ENCODE measurements at places on chromosomes 3 and 15.

GRCh38 chr15:74768099-74768770 is 13.6 kb upstream of the CSK start:
- DNase-seq: no peak

GRCh38 chr3:135192929-135193328 is 397.9 kb downstream of the EPHB1 start:
- no peak for DNase-seq

GRCh38 chr15:97013491-97013890 is 683.0 kb downstream of the NR2F2 start:
- no peak for DNase-seq

DNA sequence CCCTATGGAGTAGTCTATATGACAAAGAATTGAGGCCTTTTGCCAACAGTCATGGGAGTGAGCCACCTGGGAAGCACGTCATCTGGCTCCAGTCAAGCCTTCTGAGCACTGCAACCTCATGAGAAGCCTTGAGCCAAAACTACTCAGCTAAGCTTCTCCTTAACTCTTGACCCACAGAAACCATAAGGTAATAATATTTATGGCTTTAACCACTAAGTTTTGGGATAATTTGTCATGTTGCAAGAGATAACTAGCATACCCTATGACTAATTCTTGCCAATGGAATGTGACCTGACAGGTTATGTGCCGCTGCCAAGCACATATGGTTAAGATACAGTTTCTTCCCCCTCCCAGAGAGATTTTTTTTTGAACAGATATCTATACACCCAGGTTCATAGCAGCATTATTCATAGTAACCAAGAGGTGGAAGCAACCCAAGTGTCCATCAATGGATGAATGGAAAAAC is 11.8 kb upstream of the SLC6A11 start:
- no peak for DNase-seq

GRCh38 chr3:126416943-126417342 is 22.2 kb downstream of the CFAP100 start:
- no peak for DNase-seq

- no peak for DNase-seq
Measured at GRCh38 chr15:23797747-23798446, 110.8 kb upstream of the NDN start.

DNA sequence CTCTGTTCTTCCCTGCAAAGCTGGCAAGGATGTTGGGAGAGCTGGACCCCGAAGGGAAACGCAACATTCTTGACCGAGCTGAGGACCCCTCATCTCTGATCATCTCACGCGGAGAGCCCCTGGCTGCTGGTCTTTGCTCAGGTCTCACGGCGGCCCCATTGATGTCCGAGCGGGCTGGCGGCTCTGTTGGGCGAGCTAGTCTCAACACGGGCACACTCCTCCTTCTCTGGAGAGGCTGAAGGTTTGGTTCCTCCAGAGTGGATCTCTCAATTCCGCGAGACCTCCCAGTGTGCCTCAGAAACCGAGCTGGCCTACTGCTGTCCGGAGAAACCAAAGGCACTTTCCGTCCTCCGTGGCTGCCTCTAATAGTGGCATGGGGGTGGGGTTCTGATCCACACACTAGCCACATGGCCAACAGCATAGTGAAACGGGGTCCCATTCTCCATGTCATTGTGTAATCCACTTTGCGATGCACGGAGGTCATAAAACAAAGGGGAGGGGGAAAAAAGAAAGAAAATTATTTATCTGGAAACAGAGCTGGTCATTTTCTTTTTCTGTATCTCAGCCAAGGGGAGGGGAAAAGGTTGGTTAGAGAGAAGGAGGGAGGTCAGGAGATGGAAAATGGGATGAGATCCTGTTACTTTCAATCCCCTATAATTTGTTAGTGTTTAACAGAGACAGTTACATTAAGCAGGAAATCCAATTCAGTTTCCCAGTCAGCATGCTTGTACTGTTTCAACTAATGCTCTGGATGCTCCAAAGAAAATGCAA is 1.3 kb downstream of the CCDC80 start:
- DNase-seq: no peak

- no peak for DNase-seq
Measured at GRCh38 chr3:127035677-127036076, 52.8 kb downstream of the PLXNA1 start.

GRCh38 chr15:82108489-82109078 is 62.8 kb upstream of the MEX3B start:
- no peak for DNase-seq

DNA sequence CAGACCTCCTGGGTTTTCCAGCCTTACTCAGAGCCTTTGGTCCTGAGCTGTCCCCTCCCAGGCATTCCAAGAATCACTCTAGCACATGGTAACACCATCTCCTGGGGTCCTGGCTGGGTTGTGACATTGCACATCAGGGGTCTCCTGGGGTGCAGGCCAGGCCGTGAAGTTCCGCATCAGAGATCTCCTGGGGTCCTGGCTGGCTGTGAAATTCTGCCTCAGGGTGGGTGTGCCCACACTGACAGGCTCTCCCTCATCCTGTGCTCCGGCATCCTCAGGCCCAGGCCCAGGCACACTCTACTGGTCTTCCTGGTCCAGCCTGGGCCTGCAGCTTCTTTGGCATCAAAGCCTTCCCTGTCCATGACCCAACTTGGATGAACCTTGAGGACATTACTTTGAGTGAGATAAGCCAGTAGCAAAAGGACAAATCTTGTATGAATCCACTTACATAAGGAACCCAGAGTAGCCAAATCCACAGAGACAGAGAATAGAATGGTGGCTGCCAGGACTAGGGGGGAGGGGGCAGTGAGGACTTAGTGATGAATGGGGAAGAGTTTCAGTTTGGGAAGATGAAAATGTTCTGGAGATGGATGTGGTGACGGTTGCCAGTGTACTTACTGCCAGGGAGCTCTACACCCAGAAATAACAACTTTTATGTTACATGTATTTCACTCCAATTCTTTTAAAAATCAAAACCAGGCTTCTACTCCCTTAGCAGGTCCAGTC is 49.1 kb upstream of the KLF13 start:
- DNase-seq: no peak

DNA sequence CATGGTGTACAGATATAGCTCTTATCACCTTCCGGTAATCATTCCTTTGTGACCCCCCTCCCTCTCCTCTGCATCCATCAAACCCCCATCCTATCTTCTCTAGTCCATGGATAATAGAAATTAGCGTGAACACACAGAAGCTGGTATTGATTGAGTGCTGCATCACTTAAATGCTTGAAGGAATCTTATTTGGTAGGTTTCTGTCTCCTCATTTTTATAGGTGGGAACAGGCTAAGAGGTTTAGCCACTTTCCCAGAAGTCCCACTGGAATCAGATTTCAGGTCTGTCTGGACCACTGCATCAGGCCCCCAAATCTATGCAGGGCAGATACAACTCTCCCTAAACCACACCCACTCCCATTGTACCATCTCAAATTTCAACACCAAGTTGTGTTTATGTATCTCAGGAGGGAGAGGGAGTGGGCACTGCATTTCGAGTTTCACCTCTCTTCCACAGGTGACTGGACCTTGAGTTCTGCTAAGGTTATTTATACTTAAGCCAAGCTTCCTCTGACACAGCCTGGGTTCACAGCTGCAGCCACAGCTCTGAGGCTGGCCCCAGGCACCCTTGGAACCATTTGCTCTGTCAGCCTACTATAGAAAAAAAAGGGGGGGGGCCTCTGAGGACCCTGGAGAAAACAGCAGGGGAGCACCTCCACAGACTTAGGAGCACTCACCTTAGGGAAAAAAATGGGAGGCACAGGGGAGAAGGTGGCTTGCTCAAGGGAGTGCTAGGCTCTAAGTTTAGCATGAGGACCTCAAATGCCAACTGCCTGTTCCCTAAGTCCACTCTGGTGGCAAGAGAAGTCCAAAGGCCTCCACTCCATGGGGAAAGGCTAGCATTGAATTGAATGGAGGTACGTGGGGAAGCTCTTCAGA is 2.1 kb upstream of the NMB start:
- DNase-seq: no peak

DNA sequence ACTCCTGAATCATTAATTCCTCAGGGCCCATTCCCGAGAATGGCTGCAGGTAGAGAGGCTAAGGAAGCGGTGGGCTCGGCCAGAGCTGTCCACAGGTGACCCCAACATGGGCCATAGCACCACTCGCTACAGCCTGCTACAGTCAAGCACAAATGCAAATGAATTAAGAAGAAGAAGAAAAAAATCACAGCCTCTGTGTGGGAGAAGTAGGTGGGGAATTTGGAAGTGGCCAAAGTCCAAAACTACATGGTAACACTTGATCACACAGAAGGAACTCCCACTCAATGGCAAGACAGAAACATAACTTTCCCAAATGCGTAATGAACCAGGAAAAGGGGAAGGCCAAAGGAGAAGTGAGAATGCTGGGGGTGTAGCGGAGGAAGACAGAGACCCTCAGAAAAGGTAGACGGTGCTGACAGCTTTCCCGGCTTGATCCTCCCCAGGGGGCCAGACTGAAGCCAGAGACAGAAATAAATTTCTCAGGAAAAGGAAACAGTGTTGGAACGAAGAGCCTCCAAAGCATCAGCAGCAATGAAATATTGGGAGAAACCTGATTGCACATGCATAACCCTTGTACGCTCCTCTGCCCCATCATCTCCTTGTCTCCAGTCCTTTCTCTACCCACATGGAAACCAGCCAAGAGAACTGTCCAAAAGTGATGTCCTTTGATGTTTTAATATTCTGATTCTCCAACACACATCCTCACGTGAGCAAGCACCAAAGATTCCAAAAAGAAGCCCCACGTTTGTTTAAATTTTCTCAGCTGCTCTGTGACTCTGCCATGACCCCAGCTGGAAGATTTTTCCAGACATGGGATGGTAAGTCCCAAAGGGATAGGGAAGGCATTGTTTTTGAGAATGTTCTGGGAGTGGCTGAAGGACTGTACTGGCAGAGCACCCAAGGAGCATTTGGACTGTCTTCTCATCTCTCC is 107.6 kb downstream of the OXNAD1 start:
- DNase-seq: no peak

DNA sequence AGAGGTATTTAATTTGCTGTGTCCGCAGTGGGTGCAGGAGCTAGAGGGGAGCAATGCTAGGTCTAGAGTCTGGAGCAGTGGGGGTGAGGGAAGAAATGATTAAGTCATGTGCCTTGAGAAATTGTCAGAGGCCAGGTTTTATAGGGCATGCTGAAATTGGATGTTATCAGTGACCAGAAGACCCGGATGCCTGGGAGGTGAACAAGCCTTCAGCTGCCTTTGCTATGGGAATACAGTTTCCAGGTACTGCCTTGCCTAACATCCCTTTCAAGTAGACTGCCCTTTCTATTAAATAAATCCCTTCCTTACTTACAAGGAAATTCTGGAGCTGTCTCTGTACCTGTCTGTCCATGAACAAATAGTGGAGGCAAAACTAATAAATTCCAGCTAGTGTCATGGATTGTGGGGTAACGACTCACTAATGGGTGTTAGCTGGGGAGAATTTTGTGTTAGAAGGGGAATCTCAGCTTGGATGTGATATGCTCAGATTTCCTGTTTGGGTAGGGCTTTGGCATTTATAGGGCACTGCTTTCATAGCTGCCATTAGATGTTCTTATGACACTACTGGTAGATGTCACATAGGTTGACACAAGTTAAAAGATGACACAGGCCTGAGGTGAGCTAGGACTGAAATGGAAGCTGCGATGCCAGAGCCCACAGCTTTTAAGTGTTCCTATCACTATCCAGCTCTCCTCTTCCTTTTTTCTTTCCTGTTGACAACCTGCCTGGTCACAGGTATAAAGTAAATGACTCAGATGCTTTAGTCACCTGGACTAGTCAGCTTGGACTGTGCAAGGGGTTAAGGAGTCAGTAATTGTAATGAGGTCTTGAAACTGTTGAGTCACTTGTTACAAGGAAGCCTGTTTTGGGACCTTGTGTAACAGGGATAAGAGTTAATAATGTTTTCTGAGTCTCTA is 21.3 kb downstream of the CHD2 start:
- no peak for DNase-seq

- DNase-seq: no peak
Measured at GRCh38 chr3:147267434-147267833, 138.9 kb downstream of the ZIC4 start.

DNA sequence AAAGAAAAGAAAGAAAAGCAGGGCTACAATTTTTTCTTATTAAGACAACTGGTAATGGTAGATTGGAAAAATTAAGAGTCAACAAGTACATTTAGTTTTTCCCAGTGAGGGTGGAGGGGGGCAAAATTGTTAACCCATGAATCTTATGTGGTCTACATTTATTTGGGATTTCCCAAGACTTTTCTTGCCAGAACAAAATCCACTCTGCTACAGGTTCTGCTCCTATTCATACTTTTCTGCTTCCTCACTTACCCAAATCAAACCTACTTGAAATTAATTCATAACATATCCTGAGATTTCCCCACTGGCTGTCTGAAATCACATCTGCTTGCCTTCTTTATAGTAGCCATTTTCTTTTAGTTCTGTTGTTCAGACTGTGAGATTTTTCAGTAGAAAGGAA is 41.1 kb downstream of the VGLL3 start:
- no peak for DNase-seq

- no peak for DNase-seq
Measured at GRCh38 chr15:84103345-84103744, 132.2 kb upstream of the GOLGA6L4 start.

GRCh38 chr15:97984157-97984556 is 23.7 kb downstream of the ARRDC4 start:
- DNase-seq: no peak

GRCh38 chr3:143307613-143308183 is 188.1 kb downstream of the CHST2 start:
- DNase-seq: no peak

- DNase-seq: no peak
Measured at GRCh38 chr15:41829959-41830646, 2.2 kb downstream of the JMJD7 start.

- DNase-seq: no peak
Measured at GRCh38 chr3:106386050-106386449, 517.2 kb upstream of the CBLB start.

DNA sequence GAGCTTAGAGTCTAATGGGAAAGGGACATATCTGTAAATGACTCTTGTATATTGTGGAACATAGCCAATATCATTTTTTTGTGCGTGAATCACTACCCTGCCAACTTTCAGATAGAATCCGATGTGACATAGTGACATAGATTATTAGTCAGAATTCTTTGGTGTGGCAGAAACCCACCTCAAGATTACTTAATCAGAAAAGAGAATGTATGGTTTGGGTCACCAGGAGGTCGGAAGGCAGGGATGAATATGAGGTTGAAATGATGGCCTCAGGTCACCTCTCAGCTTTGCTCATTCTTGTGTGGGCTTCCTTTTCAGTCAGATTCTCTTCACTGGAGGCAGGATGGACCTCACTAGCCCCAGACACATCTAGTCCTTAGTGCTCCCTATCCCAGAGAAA is 41.4 kb downstream of the SNAPC5 start:
- no peak for DNase-seq

- no peak for DNase-seq
Measured at GRCh38 chr15:47726399-47726823, 9.1 kb downstream of the SEMA6D start.

DNA sequence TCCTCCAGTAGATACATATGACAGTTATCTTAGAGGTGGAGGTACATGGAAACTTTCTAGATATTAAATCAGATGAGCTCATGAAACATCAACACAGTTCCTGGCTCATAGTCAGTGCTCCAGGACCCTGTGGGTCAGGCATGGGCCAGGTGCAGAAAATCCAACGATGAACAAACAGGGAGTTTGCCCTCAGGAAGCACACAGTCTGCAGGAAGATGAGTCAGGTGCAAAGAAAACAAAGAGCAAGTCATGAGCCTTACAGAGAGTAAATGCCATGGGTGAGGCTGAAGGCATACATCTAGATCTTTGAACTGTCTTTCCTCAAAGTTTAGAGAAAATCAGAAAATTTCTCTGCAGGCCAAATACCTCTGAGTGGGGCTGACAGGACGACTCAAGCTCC is 184.2 kb upstream of the TPM1 start:
- DNase-seq: no peak

- DNase-seq: no peak
Measured at GRCh38 chr3:38317192-38317759, 29.3 kb upstream of the XYLB start.
